ENCODE measurements at places on chromosomes 16 and 17.
A peak's percentile ranks its signal among the peaks of the same experiment; 100 is the strongest.

DNA sequence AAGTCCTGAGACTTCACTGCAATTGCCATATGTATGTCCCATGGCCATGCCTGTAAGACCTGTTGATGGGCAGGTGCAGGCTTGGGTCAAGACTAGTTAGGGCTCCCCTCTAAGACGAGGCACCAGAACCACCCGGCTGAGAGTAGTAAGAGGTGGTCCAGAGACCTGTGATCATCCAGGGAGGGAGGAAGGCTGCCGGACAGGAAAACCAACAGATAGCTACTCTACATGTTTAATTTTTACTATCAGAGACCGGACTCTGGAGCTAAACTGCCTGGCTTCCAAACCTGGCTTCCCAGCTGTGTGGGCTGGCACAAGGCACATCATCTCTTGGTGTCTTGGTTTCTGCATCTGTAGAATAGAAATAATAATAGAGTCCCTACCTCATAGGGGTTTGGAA is 73.0 kb downstream of the ERCC4 start:
- DNase-seq, result no peak

DNA sequence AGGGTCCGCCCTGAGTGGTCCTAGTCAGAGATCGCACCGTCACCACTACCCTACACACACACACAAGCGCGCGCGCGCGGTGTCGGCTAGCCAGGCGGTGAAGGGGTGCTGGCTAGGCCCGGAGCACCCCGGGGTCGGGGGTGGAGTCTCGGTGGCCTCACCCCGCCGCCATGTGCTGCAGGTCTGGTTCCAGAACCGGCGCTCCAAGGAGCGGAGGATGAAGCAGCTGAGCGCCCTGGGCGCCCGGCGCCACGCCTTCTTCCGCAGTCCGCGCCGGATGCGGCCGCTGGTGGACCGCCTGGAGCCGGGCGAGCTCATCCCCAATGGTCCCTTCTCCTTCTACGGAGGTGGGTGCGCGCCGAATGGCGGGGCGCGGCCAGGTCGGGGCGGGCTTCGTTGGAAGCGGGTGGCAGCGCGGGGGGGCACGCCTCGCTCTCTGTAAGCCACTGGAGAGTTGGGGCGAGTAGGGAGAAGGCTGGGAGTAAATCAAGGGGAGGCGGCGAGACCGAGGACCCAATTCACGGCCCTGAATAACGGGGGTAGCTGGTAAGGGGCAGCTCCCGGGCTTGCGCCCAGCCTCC is 4.8 kb downstream of the LHX1 start:
- peak; percentile 53 for DNase-seq

GRCh38 chr16:48101069-48101674 is 54.6 kb downstream of the ABCC12 start:
- DNase-seq, result no peak

DNA sequence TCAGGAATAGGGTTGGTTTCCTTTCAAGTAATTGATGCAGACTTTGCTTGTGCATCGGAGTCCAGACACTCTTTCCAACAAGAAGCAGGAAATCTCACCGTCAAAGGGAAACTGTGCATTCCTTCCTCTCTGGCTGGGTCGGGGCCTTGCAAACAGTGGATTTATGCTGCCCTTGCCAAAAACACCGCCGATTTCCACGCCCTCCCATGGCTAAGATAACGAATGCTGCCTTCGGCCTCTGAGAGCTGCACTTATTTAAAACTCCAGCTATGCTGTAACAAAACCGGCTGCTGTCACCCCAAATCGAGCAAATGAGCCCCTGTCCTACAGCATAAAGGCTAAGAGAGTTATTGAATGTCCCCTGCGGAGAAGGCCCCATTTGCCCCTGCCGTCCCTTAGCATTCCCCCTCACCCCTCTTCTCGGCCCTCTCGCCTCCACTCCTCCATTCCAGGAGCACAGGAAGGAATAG is 275.5 kb upstream of the IRX5 start:
- DNase-seq, result no peak

DNA sequence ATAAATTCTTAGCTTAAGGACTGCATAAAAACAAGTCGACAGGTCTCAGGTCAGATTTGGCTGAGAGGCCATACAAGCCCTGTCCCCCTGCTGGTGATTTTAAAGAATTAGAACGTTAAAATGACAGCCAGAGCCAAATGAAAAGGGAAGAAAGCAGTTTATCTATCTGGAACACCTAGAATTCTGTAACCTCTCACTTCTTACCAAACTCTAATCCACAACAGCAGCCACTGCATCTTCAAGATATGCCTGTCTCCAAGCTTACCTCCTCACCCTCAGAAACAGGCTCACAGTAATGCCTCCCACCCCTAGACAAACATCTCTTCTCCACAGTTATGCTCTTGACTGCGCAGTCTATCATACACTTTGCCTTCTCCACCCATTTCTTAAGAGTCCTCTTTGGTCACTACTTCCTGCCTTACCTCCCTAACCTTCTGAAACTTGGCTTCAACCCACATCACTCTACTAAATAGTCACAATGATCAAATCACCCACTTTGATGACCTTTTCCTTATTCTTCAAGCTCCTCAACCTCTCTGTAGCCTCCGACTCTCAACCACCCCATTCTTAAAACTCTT is 14.2 kb downstream of the ANKFY1 start:
- DNase-seq, result no peak

DNA sequence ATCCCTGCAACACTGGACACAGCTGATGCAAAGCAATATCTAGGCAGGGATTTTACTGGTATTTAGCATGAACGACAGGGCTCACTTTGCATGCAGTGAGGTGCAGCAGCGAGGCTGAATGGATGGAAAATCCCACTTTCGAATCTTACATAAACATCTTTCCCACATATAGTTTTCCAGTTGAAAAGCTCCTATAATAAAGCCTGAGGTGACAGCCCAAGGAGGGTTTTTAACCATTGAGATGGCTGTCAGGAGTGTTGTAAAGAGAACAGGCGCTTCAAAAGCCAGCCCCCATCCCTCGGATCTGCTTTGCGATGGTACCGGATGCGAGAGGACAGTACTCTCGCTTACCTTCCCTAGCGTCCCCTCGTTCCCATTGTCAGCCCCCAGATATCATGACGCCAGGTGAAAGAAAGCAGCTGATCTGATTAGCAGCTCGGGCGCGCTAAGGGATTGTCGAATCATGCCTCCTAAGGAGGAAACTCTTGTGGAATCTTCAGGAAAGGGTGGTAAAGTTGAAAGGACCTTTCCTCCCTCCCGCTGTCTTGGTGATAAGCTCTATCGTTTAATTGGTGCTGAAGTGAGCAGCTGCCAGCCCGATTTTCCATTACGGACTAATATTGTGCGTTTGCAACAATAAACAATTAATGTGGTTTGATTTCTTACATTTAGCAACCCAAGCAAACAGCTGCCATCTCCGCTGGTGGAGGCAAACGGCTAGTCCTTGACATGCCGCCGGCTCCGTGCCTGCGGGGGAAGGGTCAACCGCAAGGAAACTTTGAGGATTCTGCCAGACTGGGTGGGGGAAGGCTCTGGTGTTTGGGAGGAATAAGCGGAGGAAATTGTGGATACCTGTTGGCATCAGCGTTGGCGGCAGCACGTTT is 1.8 kb downstream of the CDH8 start:
- DNase-seq, result no peak

- peak; percentile 53 for DNase-seq
Observed at GRCh38 chr16:50671644-50672260, 9.4 kb downstream of the SNX20 start.

DNA sequence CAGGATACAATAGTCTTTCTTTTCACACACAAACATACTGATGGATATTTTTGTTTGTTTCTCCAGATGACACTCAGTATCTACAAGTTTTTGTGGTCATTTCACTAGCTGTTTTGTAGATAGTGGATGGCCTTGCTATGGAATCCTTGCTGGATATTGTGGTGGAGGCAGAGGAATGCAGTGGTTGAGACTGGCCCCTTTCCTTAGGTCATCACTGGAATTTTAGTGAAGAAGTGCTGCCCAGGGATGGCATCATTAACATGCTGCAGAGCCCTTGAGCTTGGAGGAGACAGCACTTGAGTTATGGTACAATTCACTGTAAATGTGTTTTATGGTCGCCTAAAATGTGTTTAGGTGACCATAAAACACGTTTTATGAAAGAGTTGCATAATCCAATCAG is 455.9 kb upstream of the HSBP1 start:
- no peak for DNase-seq

GRCh38 chr16:24685539-24686432 is 43.7 kb upstream of the TNRC6A start:
- peak; percentile 42 for DNase-seq

- DNase-seq, result no peak
Observed at GRCh38 chr17:74262601-74263000, 11.4 kb upstream of the DNAI2 start.

GRCh38 chr17:47718634-47719405 is 14.2 kb upstream of the TBX21 start:
- DNase-seq, result no peak

DNA sequence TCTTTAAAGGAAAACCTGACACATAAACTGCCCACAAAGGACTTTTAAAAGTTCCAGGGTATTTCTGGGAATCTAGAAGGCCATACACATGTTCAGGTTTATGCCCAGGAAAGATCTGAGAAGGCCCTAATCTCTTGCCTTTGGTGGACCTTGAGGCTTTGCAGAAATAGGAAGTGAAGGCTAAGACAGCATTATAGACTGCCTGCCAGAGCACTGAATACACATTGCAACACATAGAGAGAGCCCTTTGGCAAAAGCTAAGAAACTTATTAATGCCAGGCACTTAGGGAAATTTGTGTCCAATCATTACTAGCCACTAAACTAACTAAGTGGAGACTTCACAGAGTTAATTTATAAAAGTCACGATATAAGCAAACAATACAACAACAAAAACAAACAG is 70.4 kb downstream of the MMD start:
- DNase-seq, result no peak

GRCh38 chr16:81480606-81481206 is 36.1 kb downstream of the CMIP start:
- DNase-seq, result no peak

DNA sequence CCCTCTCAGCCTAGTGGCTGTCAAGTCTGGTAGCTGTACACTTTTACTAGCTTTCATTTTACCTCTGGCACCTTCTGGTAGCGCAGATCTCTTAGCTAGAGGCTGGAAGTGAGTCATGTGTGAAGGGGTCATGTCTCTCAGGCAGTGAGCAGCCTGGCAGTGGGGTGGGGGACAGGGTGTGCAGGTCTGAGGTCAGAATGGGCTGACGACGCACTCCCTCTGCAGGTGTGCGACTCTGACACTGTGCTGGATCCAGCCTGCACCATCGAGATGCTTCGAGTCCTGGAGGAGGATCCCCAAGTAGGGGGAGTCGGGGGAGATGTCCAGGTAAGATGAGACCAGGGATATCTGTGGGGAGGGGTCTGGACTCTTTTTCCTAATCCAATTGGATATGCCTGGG is 7.8 kb downstream of the HAS3 start:
- no peak for DNase-seq

DNA sequence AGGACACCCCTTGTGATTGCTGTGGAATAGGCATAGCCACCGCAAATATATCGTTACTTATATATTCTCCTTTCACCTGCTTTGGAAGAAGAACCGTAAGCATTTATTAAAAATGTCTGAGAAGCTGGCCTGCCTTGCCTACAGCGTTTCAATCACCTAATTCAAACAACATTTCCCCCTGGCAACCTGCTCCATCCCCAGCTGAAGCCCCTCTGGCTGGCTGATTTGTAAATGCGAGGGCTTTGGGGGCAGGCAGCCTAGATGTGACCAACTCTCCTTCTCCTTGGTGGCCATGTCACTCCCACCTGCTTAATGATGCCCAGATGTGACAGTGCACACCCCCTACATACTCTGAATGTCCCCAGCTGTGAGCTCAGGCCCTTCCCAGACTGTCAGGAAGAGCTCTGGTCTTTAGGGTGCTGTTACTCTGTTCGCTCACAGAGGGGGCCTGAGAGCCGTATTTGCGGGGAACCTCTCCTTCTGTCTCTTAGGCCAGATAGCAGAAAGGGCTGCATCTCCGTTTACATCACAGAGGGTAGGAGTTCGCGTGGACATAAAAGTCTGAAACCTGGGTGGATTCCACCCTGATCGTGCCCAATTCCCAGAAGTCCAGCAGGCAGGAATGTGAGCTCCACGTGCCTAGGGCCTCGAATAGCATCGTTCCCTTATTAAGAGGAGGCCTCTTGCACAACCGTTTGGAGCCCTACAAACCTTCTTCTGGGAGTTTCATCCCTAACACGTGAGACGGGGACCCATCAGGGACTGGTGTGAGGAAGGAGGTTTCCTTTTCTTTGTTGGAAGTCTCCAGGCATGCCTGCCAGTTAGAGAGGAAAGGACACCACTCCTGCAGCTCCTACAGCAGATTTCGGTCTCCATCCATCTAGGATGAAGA is 2.4 kb upstream of the SDK2 start:
- DNase-seq, result peak; percentile 60

DNA sequence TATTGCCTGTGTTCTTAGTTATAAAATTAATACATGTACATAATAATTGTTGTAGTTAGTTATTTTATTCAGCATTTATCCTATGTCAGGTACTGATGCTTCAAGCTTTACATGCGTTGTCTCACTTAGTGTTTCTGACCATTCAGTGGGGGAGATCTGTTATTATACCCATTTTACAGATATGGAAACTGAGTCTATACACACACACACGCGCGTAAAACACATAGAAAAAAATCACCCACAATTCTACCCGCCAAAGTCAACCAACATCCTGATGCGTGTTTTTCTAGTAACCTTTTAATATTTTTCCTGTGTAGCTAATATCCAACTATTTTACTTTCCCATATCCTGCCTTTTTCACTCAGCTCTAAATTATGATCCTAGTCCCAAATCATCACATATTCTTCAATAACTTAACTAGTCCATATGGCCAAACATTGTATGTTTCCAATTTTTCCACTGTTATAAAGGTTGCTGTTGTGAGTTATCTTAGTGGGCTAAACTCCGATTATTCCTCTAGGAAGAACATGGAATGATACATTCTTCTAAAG is 48.4 kb downstream of the BMERB1 start:
- DNase-seq, result no peak

- no peak for DNase-seq
Observed at GRCh38 chr16:61887903-61888302, 148.3 kb downstream of the CDH8 start.

DNA sequence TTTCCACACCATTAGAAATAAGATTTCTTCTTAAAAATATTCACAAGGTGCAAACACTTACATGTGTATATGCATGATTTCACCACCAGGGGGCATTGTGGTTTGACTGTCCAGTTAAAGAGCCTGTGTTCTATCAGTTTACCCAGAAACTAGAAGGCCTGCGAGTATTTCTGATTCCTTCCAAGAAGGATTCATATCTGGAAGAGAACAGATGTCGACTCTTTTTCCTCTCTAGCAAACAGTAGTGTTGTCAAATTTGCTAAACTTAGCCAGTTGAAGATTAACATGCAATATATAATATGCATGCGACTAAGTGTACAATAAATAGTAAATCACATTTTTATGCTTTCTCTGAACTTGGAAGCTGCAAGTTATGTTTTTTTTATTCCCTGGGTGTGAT is 404.1 kb downstream of the WWOX start:
- DNase-seq, result peak; percentile 34

GRCh38 chr16:74871608-74872007 is 97.0 kb upstream of the FA2H start:
- DNase-seq, result no peak

DNA sequence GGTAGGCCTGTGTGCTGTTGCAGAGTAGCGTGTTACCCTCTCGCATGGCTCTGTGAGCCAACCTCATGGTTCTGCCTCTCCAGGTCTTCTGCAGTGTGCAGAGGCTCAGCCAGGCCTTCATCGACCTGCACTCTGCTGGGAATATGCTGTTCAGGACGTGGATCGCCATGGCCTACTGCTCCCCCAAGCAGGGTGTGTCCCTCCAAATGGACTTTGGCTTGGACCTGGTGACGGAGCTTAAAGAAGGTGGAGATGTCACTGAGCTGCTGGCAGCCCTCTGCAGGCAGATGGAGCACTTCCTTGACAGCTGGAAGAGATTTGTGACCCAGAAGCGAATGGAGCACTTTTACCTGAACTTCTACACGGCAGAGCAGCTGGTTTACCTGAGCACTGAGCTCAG is 75.8 kb upstream of the ENDOV start:
- DNase-seq, result no peak
